ENCODE measurements at places on chromosomes 7 and 10.

GRCh38 chr7:12002428-12002827, 170.4 kb upstream of the THSD7A start:
- no peak for DNase-seq

DNA sequence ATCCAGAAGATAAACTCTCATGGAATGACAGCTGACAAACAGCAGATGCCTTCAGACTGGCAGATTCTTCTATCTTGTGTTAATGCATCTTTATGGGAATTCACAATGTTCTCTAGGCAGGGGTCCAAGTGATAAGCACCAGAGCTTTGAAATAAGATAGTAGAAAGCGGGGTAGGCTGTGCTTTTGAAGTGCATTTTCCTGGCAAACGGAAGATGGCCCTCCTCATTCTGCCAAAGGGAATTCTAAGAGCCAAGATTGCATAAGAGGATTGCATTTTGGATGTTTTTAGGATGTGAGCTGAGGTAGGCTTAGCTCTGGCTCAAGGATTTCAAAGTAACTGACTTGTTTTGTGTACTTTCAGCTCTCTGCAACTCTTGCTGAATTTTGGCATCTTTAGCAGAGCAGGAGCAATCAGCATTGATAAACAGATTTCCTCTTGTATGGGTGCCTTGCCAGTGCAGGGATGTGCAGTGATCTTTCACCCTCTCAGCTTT, 298.5 kb upstream of the KLF6 start:
- DNase-seq, result no peak

DNA sequence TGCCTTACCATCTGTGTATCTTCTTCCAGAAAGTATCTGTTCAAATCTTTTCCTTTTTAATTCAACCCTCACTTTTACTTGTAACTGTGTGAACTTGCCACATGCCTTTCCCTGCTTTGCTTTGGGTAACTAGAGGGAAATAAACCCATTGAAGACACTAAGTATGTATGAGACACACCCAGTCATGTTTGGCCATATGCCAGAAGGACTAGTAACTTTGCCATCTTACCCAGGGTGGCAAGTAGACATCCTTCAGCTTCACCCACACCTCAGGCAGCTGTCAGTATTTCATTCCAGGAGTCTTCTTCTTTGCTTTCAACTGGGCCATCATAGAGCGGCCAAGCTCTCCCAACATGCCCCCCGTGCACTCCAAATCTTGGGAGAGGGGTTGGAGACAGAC, 323.1 kb downstream of the TNS3 start:
- DNase-seq, result no peak

DNA sequence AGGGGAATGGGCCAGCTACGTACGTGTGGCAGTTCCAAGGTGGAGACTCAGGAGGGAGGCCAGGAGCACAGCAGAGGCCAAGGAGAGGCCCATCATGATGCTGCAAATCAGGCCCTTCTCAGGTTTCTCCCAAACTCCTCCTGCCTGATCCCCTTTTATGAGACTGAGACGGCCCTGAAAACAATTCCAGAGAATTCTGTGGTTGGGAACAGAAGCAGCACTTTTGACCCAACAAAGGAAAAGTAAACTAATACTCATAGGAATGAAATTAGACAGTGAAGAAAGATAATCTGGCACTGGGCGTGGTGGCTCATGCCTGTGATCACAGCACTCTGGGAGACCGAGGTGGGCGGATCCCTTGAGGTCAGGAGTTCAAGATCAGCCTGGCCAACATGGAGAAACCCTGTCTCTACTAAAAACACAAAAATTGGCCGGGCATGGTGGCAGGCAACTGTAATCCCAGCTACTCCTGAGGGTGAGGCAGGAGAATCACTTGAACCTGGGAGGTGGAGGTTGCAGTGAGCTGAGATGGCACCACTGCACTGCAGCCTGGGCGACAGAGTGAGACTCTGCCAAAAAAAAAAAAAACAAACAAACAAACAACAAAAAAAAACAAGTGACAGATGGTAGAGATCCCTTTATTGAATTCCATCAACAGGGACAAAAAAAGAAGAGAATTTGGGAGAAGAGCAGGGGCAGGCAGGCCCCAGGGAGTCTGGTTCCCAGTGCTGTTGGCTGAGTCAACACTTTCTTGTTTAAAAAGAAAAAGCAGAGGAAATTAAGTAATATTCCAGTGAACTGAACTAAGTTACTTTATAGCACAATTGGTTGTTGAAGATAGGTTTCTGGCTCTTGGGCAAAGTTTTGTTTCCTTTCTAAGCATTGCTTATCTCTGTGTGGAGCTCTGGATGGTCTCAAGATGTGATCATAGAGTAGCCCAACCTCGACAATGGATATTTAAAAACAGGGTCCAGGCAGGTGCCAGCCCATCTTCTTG, at the start of gene CCL26:
TSS of gene CCL26 (minus strand) at position 131 of the 997 bp plus-strand sequence. CDS start at position 96, 35 bp downstream.
- DNase-seq, result no peak

DNA sequence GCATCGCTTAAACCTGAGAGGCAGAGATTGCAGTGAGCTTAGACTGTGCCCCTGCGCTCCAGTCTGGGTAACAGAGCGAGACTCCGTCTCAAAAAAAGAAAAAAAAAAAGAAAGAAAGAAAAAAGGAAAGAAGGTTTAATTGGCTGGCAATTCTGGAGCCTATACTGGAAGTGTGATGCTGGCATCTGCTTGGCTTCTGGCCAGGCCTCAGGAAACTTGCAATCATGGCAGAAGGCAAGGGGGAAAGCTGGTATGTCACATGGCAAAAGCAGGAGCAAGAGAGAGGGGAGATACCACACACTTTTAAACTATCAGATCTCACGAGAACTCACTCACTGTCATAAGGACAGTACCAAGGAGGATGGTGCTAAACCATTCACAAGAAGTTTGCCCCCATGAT, 190.0 kb downstream of the CALN1 start:
- DNase-seq, result no peak

GRCh38 chr7:155711081-155711480, 66.6 kb downstream of the RBM33 start:
- no peak for DNase-seq

- DNase-seq, result no peak
Observed at GRCh38 chr10:132631338-132631735, 93.8 kb downstream of the INPP5A start.

DNA sequence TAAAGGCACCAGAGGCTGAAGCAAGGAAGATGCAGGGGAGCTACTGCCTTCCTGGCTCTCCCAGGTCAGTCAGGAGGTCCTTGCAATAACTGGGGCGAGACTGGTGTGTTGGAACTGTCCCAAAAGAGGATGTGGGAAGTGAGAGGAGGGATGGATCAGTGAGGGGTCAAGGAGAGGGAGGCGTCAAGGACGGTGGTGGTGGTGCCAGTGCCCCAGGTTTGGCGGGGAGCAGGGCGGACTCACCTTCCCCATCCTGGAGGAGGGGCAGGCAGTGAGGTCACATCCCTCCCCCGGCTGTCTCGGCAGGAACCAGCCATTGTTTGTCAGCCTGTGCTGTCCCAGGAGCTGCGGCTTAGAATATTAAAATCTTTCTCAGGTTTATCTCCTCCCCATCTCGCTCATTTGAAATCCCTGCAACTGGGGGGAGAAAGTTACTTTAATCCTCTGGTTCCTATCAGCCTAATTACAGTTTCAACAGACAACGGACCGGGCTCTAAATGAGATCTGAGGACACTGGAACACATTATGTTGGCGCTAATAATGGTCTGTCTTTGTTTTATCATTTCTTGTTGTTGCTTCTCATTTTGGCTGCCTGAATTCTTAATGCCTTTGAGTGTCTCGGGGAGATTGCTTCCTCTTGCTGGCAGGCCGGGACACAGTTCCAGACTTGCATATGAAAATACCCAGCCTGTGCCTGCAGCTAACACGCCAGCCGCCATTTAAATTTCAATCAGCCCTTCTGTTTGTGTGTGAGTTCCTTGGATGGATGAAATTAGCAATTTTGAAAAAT, 387.5 kb downstream of the RPS24 start:
- DNase-seq, result no peak

- no peak for DNase-seq
Observed at GRCh38 chr10:32961343-32961894, 3.4 kb upstream of the ITGB1 start.

DNA sequence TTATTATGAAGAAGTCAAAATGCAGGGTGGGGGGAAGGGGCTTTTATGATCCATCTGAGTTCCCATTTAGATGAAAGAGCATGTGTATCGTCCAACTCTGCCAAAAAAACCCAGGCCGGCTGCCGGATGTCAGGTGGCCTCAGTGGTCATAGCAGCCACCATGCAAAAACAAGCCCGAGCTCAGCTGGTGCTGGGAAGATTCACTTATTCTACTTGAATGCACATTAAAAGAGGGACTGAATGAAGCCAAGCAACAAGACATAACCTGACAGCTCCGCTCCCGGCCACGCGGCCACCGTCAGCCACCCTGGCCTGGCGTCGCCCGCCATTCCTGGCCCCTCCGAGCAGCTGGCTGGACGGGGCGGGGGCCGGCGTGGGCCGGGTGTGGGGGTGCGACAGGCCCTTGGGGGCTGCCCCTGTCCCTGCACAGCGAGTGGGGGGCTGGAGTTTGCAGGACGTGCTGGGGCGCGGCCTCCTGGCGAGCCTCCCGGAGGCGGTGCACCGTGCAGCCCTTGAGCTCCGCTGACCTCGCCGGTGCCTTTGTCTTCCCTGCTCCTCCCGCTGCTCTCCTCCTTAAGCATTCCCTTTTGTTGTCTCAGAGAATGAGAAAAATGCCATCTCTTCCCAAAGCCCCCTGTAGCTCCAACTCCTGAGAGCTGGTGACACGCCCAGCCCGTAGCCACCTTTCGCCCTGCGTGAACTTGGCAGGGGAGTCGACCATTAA, 67.8 kb downstream of the EBF3 start:
- DNase-seq, result no peak

GRCh38 chr10:71979692-71980062, 15.5 kb downstream of the CHST3 start:
- DNase-seq, result no peak

DNA sequence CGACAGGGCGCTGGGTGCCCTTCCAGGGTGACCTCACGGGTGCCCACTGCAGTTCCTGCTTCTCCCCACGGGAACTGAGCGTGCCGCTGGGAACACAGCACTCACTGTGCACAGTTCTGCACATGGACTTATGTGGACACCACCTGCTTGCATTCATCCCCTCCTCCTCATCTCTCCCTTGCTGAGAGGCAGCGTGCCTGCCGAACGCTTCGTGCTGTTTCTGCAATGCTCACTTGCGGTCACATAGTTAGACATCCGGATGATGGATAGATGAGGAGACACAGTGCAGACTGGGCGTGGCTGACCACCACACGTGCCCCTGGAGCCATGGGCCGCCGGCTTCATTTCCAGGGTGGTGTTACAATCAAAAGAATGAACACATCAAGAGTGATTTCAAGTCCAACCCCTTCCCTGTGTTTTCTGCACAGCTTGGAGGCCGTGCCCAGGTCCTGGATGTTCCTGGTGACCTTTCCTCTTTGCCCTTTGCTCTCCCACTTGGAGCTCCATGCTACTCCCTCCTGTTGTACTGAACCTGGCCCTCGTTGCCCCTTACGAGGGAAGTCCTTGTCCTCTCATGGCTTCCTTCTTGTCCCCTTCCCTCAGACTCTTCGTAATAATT, 119.4 kb downstream of the VIPR2 start:
- no peak for DNase-seq

DNA sequence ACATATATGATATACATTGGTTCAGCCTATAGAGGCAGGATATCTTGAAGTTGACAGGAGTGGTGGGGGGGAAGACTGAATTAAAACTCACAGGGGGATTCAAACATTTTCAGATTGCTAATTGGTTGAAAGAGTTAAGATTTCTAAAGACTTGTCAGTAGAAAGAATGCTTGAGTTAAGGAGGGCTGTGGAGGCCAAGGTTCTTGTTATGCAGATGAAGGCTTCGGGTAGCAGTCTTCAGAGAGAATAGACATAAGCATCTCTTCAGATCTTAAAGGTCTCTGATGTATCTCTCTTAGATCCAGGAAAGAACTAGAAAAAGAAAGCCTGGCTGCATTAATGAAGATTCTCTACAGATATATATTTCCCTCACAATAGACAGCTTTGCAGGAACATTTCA, 209.8 kb upstream of the SEMA3D start:
- no peak for DNase-seq

DNA sequence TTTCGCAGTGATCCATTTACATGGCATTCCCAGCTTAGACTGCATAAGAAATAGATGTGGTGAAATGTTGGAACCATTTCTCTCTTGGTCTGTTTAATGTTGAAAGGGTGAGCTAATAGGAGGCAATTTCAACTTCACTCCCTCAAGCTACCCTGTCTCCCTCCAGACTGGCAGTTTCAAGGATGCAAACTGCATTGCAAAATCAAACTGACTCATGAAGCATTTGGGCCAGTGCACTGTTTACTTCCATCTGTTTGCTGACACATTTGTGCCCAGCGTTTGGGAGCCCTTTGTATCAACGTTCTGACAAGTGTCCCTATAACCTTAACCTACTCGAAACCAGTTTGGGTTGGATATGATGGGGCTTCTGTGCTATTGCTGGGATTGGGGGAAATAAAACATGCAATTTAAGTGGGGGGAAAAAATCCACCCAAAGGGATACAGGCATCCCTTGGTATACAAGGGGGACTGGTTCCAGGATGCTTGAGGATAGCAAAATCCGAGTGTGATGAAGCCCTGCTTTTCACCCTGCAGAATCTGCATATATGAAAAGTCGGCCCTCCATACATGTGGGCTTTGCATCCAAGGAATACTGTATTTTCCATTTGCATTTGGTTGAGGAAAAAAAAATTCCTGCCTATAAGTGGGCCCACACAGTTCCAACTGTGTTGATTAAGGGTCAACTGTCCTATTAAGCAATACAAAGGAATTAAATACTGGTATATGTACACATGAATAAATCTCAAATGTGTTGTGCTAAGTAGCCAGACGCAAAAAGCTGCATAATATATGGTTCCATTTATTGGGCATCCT, 15.6 kb downstream of the RHEB start:
- no peak for DNase-seq

DNA sequence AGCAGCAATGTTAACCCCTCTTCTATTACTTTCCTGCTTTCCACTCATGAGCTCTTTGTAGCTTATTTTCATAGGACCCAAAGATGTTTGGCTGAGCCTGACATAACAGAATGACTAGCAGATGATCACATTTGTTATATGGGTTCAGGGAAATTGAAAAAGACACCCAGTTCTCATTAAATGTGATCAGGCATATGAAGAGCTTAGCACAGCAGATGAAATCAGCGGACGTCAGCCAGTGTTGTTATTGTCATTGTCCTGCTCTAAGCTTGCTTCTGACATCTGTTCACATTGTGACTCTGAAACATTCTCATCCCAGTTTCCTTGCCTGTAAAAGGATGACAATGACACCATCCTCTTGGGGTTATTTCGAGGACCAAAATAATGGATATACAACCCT, 43.5 kb downstream of the FAM241B start:
- DNase-seq, result no peak

GRCh38 chr7:110922906-110923305, 168.0 kb upstream of the LRRN3 start:
- DNase-seq, result no peak

DNA sequence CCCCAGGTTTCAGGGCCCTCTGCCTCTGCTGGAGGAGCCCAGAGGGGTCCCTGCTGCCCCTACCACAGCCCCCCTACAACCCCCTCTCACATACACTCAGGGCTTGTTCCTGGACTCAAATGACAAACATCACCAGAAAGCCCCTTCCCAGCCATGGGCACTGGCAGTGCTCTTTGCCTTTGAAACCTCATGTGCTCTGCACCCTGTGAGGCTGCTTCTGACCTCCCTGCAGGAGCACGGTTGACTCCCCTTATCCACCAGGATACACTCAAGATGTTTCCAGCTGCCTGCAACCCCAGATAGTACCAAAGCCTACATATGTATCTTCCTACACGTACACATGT, 3.5 kb upstream of the ADIRF start:
- DNase-seq, result no peak

- no peak for DNase-seq
Observed at GRCh38 chr7:127741764-127742375, 89.9 kb downstream of the SND1 start.

GRCh38 chr7:47652591-47652990, 70.7 kb upstream of the TNS3 start:
- DNase-seq, result no peak

Data from activated CD4-positive, alpha-beta T cell treated with anti-CD3 and anti-CD28 coated beads for 24 hours (primary cell).